ENCODE measurements at places on chromosomes 7 and 10. TPM values are rescaled to one million over a fixed set of nuclear protein-coding genes. Genes with fewer than 3 reads are reported as not detected.

Gene SNCG
- total RNA-seq, result 8.7 TPM

Gene GRK5
- total RNA-seq, result 19.0 TPM

Gene LIPK
- total RNA-seq, result not detected

Gene CDH23
- total RNA-seq, result 0.17 TPM

Gene TRUB1
- total RNA-seq, result 31.3 TPM

Gene AGMO
- total RNA-seq, result not detected

Gene LRIT1
- not detected for total RNA-seq

Gene GIMAP4
- not detected for total RNA-seq

Data from fibroblast of lung (primary cell).